ENCODE measurements at places on chromosomes 5 and 9.

DNA sequence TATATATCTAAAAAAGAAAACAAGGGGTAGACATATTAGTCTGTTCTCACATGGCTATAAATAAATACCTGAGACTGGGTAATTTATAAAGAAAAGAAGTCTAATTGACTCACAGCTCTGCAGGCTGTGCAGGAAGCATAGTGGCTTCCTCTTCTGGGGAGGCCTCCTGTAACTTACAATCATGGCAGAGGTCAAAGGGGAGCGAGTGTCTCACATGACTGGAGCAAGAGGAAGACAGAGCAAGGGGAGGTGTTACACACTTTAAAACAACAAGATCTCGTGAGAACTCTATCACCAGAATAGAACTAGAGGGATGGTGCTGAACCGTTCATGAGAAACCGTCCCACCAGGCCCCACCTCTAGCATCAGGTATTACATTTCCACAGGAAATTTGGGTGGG lies 616.8 kb downstream of the TLE4 start:
- no peak for DNase-seq

DNA sequence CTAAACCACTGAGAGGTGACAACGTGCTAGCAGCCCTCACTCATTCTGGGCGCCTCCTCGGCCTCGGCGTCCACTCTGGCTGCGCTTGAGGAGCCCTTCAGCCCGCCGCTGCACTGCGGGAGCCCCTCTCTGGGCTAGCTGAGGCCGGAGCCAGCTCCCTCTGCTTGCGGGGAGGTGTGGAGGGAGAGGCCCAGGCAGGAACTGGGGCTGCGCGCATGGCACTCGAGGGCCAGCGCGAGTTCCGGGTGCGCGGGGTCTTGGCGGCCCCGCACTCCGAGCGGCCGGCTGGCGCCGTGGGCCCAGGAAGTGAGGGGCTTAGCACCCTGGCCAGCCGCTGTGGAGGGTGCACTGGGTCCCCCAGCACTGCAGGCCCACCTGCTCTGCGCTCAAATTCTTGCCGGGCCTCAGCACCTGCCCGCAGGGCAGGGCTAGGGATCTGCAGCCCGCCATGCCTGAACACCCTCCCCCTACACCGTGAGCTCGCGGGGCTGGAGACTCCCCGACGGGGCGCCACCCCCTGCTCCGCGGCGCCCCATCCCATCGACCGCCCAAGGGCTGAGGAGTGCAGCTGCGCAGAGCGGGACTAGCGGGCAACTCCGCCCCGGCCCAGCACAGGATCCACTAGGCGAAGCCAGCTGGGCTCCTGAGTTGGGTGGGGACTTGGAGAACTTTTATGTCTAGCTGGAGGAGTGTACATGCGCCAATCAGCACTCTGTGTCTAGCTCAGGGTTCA lies 11.8 kb upstream of the UBE2D2 start:
- no peak for DNase-seq

- DNase-seq: no peak
Observed at GRCh38 chr5:33994845-33995244, 10.4 kb upstream of the SLC45A2 start.

DNA sequence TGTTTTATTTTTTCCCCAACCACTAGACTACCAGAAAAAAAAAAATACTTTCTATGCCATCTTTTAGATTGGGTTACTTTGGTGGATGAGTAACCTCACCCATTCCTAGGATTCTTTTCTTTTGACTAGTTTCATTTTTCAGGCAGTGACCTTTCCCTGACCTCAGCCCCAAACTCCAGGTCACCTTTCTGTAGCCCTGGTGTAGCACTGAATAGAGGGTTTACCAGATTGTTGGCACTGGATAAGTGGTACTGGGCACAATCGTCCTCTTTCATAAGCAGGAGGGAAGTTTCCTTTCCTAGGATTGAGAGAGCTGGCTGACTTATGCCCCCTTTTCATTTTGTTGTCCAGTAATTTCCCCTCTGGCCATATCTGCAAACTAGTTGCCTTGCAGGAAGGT lies 169.4 kb upstream of the TMEM161B start:
- DNase-seq: no peak

DNA sequence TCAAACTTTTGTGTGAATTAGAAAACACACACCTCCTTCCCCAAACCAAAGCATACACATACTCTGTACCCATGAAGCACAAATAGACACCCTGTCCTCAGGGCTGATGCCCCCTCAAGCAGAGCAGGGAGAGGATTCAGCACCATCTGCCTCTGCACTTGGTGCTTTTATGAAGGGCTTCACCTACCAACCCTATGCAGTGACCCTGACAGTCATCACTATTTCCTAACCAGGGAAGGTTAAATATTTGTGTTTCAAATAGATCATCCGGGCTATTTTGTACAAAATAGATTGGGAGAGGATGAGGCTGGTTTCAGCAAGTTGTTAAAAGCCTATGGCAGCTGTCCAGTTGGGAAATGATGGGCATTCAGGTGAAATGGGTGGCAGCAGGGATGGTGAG lies 396.2 kb downstream of the ZSWIM6 start:
- DNase-seq: no peak

GRCh38 chr5:151016700-151017099 lies 3.7 kb upstream of the GPX3 start:
- DNase-seq: peak; percentile 88

DNA sequence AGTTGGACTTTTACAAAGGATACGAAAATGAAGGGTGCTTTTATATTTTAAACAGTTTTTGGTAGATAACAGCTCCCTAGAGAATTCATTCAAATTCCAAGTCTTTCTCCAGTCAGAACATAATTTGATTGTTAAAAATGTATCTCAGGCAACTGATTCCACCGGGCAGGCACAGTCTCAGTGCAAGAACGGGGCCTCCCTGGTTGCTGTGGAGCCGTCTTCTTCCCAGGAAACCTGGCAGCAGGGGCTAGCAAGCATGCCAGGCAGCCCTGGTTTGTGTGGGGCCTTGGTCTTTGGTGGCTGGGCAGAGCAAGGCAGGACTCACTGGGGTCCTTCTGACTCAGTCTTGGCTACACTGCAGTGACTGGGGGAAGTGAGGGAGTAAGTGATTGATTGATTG lies 143.5 kb downstream of the NXNL2 start:
- DNase-seq: no peak

DNA sequence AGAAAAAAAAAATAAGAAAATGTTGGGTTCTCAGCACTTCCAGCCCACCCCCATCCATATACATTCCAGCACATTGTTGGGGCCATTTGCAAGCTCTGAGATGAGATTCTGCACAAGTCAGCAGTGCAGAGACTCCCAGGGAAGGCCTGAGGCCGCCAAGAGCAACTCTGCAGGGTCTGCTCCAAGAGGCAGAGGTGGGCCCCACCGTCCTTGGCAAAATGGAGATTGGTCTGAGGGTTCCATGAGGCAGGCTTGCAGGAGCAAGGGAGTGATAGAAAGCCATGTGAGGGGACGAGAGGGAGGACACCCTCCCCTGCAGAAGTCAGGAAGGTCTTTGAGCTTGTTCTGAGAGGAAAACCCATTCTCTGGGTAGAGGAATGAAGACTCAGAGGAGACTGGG lies 51.9 kb upstream of the SAP30L start:
- DNase-seq: no peak

DNA sequence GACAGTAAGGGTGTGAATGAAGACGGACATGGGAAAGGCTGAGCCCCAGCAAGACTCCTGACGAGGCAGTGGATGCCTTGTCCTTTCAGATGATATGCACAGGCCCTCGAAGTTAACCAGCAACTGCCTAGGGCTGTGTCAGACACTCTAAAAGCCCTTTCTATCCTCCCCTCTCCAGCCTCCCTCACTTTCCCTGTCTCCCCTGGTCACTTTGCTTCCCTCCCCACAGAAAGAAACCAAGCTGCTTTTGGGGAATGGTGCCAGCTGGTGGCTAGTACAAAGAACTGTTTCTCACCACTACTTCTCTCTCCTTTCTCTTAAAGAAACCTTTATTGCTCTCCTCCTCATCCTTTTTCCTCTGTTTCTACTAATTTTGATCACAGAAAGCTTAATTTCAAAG lies 21.4 kb downstream of the LHFPL2 start:
- DNase-seq: peak; percentile 60

- DNase-seq: no peak
Observed at GRCh38 chr5:58188262-58188651, 271.6 kb downstream of the PLK2 start.

DNA sequence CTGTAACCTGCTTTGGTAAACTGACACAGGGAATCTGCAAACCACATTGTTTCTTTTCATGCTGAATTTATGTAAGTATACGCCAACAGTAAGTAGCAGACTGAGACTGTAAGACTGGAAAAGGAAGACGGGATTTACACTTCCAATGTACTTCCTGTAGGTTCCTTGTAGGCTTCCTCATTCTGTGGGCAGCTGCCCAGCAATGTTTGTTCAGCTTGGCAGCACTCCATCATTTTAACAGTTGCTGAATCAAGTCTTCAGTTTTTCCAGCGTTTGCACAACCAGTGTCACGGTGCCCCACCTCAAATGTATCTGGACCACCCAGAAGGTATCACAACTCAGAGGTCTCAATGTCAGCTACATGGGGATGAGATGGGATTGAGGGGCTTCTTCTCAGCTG lies 232.6 kb downstream of the PRDM9 start:
- DNase-seq: peak; percentile 2

- DNase-seq: peak; percentile 63
Observed at GRCh38 chr5:36875051-36875789, 1.3 kb upstream of the NIPBL start.

GRCh38 chr5:9582406-9582805 lies 36.5 kb upstream of the SEMA5A start:
- DNase-seq: no peak

DNA sequence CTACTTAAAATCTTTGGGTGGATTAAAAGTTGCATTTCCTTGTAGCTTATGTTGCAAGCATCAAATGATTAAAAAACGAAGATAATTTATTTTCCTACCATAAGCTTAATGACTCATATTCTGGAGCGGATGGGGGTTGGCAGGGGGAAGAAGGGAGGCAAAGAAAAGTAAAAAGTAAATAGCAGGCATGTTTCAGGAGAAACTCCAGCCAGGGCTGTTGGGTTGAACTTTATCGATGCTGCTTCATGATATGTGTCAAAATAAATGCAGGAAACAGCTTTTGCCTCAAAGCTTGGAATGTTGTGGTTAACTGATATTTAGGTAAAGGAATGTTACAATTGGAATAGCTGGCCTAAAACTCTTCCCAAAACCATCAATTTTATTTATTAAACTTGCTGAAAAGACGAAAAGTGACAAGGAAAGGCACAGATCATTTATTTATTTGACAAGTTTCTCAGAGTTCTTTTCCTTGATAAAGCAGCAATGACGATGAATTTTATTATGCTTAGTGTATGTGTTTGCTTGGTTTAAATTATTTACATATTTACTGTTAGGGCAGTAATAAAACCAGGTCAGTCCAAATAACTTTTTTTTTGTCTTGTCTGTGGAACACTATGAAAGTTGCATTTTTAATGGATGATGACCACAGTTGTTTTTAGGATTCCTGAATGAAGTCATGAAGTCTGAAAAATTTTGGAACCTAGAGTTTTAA lies 177.9 kb downstream of the PCSK1 start:
- no peak for DNase-seq

GRCh38 chr5:180898621-180899246 lies at the start of gene BTNL8:
BTNL8 (plus strand) TSS chr5:180899159; CDS start chr5:180899311, 152 bp downstream.
- DNase-seq: no peak

- DNase-seq: no peak
Observed at GRCh38 chr9:101463397-101463796, 27.8 kb upstream of the ALDOB start.

- DNase-seq: no peak
Observed at GRCh38 chr5:9201011-9201410, 344.9 kb downstream of the SEMA5A start.

- no peak for DNase-seq
Observed at GRCh38 chr9:96494215-96494800, 44.3 kb downstream of the HABP4 start.

- no peak for DNase-seq
Observed at GRCh38 chr9:135227641-135228251, 140.3 kb downstream of the OLFM1 start.

- DNase-seq: no peak
Observed at GRCh38 chr9:136722969-136723356, 10.6 kb downstream of the DIPK1B start.

DNA sequence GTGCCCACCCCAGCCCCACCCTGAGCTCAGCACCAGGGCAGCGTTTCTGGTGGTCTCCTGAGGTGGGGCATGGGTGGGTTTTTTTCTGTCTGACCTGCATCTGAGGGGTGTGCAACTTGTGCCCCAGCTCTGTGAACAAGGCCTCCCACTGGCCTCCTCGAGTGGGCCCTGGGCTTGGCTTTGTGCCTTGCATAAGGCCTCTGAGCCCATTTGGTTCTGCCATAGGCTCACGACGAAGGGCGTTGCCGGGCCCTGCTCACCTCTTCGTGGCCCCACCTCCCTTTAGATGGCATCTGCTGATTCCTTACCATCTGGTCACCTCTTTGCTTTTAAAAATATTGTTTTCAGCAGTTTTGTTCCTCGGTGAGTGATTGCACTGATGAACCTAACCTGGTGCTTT lies 127.1 kb upstream of the COL5A1 start:
- no peak for DNase-seq

- DNase-seq: no peak
Observed at GRCh38 chr9:121741228-121741918, 89.9 kb downstream of the DAB2IP start.

DNA sequence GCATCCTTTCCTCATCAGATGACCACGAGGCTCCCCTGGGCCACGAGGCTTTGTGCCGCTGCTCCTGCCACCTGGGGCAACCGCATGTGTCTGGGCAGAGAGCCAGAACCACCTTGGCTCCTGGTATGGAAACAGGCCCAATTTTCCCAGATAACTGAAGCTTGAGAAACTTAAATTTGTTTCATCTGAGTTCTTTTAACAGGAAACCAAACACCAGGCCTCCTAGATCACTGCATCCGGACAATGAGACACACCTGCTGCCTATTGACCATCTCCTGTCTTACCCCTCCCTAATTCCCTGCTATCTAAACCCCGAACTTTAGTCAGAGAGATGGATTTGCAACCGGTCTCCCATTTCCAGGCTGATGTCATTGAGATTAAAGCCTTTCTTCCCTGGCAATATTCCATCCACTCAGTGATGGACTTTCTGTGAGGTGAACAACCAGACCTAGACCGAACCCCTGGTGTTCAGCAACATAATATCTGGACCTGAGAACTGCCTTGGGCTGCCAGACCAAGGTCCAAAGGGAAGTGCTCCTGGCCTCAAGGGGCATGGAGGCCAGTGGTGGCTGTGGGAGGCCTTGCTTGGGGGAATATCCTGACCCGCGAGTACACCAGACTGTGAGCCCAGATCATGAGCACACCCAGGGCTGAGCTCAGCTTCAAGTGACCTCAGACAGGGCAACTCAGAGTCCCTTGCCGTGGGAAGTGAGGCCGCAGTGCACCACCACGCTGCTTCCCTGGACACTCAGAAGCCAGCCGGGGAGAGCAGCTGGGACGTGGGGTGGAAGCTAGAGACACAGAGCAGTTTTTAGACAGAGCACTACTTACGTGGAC lies 199.7 kb downstream of the HSPA4 start:
- DNase-seq: no peak

GRCh38 chr5:137091472-137091871 lies 407.7 kb downstream of the SPOCK1 start:
- DNase-seq: no peak

GRCh38 chr5:77117161-77117560 lies 30.1 kb upstream of the ZBED3 start:
- DNase-seq: peak; percentile 73

All from suppressor macrophage (primary cell).